ENCODE measurements at places on chromosomes 4 and X.

DNA sequence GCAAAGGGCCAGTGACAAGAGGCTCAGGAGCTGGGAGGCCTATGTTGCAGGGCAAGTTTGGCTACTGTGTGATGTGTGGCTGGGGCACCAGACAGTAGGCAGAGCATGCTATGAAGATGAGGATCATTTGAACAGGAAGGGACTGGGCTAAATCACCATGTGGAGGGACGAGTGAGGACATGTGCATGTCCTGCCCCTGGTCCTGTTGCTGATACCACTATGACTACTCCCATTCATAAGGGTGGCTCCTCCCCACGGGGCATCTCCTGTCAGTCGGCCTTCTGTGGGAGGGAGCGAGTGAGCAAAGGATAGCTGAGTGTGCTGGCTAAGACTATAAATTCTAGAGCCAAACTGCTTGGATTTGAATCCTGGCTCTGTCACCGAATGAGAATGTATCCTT, 139.2 kb downstream of the TMEM164 start:
- H3K27ac ChIP-seq, result no peak overlapping the region
- no peaks in the 10 kb centered on the region for H3K27me3 ChIP-seq
- no peaks in the 10 kb centered on the region for H3K36me3 ChIP-seq
- no peaks in the 10 kb centered on the region for H3K4me1 ChIP-seq
- no peak for DNase-seq

DNA sequence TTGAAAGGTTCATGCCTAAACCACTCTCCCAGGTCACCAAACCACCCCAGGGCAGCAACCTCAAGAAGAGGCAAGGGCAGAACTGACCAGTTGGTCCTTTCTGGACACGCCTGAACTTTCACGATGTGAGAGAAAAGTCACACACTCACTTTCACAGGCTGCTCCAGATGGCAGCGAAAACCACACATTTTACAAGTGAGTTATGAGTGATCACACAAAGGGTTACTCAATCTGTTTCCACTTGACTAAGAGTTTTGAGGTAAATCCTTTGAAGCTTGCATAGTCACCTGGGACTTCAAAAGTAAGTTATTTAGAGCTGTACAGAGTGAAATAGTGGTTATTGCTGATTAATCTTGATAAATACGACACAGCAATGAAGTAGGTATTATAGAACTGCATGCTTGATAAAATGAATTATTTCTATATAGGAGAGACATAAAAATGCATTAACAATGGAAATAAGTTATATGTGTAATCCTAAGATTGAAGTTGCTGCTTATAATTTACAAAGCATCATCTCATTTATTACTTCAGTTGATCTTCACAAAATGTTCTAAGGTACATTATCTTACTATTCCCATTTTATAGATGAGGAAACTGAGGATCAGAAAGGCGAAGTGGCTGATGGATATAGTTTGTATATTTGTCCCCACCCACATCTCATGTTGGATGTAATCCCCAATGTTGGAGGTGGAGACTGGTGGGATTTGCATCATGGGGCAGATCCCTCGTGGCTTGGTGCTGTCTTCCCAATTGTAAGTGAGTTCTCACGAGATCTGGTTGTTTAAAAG, 103.0 kb upstream of the KLF3 start:
- no peak for DNase-seq
- no peak overlapping the region for H3K4me3 ChIP-seq
- H3K27me3 ChIP-seq, result no peaks in the 10 kb centered on the region
- no peaks in the 10 kb centered on the region for H3K36me3 ChIP-seq

- DNase-seq, result no peak
- no peaks in the 10 kb centered on the region for H3K27me3 ChIP-seq
- H3K27ac ChIP-seq, result no peak overlapping the region
- peaks cover 1% of the 10 kb centered on the region for H3K4me1 ChIP-seq
- peaks cover 17% of the 10 kb centered on the region for H3K36me3 ChIP-seq
- H3K4me3 ChIP-seq, result no peak overlapping the region
Observed at GRCh38 chr4:2245787-2246275, 3.9 kb upstream of the HAUS3 start.

DNA sequence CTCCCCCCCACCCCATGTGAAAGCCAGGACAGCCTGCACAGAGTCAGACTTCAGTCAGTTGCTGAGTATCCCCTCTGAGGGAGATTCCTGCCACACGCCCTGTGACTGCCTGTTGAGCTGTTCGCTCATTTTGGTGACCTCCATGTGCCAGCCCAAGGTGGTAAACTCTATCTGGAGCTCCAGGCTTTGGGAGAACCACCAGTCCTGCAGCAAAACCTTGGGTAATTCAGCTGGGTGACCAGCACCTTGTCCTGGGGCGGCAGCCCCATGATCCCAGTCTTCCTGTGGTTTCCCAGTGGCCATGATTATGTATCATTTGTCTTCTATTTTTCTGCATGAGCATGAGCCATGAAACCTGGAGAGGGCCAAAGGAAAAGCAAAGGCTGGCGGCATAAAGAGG, 73.4 kb downstream of the NBDY start:
- no peak overlapping the region for H3K27ac ChIP-seq
- no peaks in the 10 kb centered on the region for H3K36me3 ChIP-seq
- no peak overlapping the region for H3K4me3 ChIP-seq
- DNase-seq, result no peak
- peaks cover 43% of the 10 kb centered on the region for H3K4me1 ChIP-seq
- no peaks in the 10 kb centered on the region for H3K27me3 ChIP-seq

GRCh38 chrX:12791257-12792228, at the start of gene PRPS2:
Gene PRPS2 (plus strand): TSS chrX:12791412. CDS start chrX:12791498, 86 bp downstream.
- H3K27ac ChIP-seq, result peak within 1 kb of the TSS; percentile 34
- H3K27me3 ChIP-seq, result no peaks in the 10 kb centered on the region
- peak within 1 kb of the TSS; percentile 83 for H3K4me3 ChIP-seq
- no peaks in the 10 kb centered on the region for H3K4me1 ChIP-seq

- no peaks in the 10 kb centered on the region for H3K36me3 ChIP-seq
- H3K27me3 ChIP-seq, result peaks cover 11% of the 10 kb centered on the region
- H3K4me1 ChIP-seq, result peaks cover 6% of the 10 kb centered on the region
- H3K4me3 ChIP-seq, result peak overlapping the region; percentile 65
- no peak overlapping the region for H3K27ac ChIP-seq
Observed at GRCh38 chrX:129522184-129523078, 859 bp downstream of the SMARCA1 start.

DNA sequence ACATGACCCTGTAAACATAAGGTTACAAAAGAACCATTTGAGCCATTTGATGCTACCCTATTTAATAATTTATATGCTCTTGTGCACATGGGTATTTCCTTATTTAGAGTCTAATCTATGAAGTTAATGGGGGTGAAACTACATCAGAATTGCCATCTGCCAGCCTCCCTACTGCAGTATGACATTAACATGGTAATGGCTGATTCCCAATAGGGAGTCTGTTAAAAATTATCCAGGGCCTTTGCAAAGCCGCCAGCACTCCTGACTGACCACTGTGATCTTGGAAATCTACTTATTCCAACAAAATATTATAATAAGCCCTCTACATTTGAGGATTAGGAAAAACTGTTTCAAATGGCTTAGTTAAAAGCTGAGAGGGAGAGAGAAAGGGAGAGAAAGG, 153.7 kb downstream of the CLCN4 start:
- no peaks in the 10 kb centered on the region for H3K4me1 ChIP-seq
- H3K27ac ChIP-seq, result no peak overlapping the region
- DNase-seq, result no peak
- H3K4me3 ChIP-seq, result no peak overlapping the region

DNA sequence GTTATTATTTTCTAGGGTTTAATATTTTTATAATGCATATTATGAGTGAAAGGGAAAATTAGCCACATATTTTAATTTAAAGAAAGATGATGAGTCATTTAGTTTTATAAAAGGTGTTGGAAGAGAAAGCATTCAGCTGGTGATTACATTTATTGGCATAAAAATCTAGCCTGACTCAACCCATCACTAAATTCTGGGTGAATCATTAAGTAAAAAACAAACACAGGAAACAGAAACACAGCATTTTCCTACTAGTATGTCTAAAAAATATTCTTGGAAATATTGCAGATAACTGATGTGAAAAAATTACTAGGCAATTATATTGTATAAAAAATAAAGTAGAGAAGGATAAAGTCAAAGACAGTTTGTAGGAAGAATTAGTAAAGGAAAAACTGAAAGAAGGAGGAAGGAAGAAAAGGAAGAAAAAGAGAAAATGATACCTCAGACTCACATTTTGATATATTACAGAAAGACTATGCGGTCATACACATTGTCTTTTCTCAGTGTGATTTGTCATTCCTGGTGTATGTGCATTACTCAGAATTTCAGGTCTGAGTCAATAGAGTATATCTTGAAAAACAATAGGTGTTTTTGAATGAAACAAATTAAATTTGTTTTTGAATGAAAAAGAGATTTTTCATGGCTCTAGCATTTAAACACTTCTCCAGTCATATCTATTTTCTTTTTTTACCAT, 48.0 kb upstream of the SPOCK3 start:
- H3K27me3 ChIP-seq, result no peaks in the 10 kb centered on the region
- H3K27ac ChIP-seq, result no peak overlapping the region
- no peaks in the 10 kb centered on the region for H3K4me1 ChIP-seq
- H3K4me3 ChIP-seq, result no peak overlapping the region

GRCh38 chr4:53914313-53915016, 149.9 kb downstream of the CHIC2 start:
- no peak overlapping the region for H3K27ac ChIP-seq
- no peak overlapping the region for H3K4me3 ChIP-seq
- no peaks in the 10 kb centered on the region for H3K36me3 ChIP-seq
- H3K27me3 ChIP-seq, result no peaks in the 10 kb centered on the region

GRCh38 chr4:56434599-56435139, 746 bp downstream of the PPAT start:
- no peaks in the 10 kb centered on the region for H3K36me3 ChIP-seq
- peaks cover 16% of the 10 kb centered on the region for H3K4me1 ChIP-seq
- H3K4me3 ChIP-seq, result peak overlapping the region; percentile 94
- DNase-seq, result peak; percentile 3

DNA sequence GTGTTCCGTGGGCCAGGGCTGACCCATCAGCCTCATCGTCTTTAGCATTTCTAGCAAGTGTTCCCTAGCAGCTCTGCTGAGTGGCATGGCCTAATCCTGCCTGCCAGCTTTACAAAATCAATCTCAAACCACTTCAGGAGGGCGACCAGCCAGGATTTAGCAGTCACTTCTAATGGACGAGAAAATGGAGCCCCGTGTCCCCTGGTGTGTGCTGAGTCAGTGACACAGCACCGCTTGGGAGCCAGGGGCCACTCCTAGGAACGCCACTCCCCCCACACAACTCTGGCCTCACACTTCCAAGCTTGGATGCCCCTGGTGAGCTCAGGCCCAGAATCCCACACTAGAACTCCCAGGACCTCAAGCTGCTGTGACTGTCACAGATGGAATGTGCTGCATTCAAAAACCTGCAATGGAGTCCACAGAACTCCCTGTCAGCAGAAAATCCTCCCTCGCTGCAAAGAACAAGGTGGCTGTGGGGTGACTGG, 311.2 kb upstream of the GATB start:
- H3K27ac ChIP-seq, result no peak overlapping the region
- peaks cover 3% of the 10 kb centered on the region for H3K4me1 ChIP-seq
- no peak for DNase-seq
- H3K27me3 ChIP-seq, result no peaks in the 10 kb centered on the region
- H3K4me3 ChIP-seq, result no peak overlapping the region
- no peaks in the 10 kb centered on the region for H3K36me3 ChIP-seq

GRCh38 chr4:155675709-155676429, 9.2 kb downstream of the GUCY1A1 start:
- no peak overlapping the region for H3K4me3 ChIP-seq
- H3K36me3 ChIP-seq, result no peaks in the 10 kb centered on the region
- no peak overlapping the region for H3K27ac ChIP-seq
- no peaks in the 10 kb centered on the region for H3K27me3 ChIP-seq
- DNase-seq, result no peak

DNA sequence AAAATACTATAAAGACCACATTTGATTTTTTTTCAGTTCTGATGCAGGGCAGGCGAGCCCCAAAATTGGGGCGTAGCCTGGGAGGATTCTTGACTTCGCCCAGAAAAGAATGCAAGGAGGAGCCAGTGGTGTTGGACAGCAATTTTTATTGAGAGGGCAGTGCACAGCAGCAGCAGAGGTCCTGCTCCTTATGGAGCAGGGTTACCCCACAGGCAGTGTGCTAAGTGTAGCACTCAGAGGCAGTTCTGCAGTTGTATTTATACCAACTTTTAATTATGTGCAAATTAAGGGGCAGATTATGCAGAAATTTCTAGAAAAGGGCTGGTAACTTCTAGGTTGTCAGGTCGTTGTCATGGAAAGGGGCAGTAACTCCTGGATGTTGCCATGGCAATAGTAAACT, 69.9 kb downstream of the GASK1B start:
- no peak overlapping the region for H3K27ac ChIP-seq
- no peaks in the 10 kb centered on the region for H3K27me3 ChIP-seq
- no peaks in the 10 kb centered on the region for H3K36me3 ChIP-seq

DNA sequence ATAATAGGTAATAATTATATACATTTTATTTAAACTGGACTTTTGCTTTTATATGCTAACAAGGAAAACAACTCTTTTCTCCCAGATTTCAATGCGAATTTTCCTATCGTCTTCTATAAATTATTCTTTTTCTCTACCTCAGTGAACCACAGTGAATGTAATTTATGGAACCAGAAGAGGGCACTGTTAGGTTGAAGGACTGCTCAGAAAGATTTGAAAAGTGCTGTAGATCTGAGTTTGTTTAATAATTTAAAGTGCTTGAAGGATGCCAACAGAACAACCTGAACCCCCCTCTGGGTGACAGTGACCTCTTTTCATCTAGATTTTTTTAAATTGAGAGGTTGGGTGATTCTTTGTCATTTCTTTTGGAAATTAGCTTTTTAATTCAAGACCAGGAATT, 54.9 kb downstream of the PHOX2B start:
- no peaks in the 10 kb centered on the region for H3K4me1 ChIP-seq
- H3K36me3 ChIP-seq, result no peaks in the 10 kb centered on the region
- no peak overlapping the region for H3K4me3 ChIP-seq
- DNase-seq, result no peak

DNA sequence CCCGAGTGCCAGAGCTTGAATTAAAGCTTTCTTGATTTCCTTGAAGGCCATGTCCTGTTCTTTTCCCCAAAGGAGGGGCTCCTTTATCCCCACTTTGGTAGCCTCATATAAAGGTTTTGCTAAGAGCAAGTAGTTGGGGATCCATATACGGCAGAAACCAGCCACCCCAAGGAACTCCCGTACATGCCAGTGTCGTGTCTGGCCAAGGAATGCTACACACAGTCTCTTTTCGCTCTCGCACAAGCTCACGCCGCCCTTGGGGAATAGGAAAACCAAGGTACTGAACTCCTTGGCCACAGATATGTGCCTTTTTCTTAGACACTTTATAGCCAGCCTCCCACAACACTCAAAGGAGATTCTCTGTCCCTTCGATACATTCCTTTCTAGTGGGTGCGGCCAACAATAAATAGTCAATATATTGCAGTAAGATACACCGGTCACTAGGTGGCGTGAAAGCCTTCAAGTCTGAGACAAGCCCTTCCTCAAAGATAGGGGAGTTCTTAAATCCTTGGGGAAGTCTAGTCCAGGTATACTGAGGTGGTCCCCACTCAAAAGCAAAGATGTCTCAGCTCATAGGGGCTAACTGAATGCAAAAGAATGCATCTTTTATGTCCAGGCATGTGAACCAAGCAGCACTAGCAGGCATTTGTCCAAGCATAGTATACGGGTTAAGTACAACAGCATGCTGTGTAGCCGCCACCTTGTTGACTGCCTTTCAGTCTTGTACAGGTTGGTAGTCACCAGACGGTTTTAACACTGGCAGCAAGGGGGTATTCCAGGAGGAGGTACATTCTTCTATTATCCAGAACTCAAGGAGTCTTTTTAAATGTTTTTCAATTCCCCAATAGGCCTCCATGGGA, 57.8 kb upstream of the XAGE1B start:
- no peak overlapping the region for H3K27ac ChIP-seq
- H3K36me3 ChIP-seq, result no peaks in the 10 kb centered on the region
- no peaks in the 10 kb centered on the region for H3K4me1 ChIP-seq
- DNase-seq, result no peak

- H3K4me1 ChIP-seq, result peaks cover 30% of the 10 kb centered on the region
- H3K27me3 ChIP-seq, result no peaks in the 10 kb centered on the region
- H3K36me3 ChIP-seq, result no peaks in the 10 kb centered on the region
- H3K27ac ChIP-seq, result peak overlapping the region; percentile 85
Observed at GRCh38 chr4:110193822-110194761, 4.3 kb downstream of the ELOVL6 start.

Data from T-cell (primary cell).